Stimulated activated CD8-positive, alpha-beta memory T cell treated with anti-CD3 and anti-CD28 coated beads, Interleukin-15, amount 100 ng/mL, for 24 hours (primary cell): ENCODE measurements at places on chromosomes 4 and X.

GRCh38 chr4:128697323-128697722 lies 112.2 kb upstream of the JADE1 start:
- DNase-seq, result no peak

- DNase-seq, result no peak
Observed at GRCh38 chr4:185298728-185299430, 89.5 kb downstream of the SNX25 start.

GRCh38 chr4:119490335-119490734 lies 138.3 kb downstream of the PDE5A start:
- DNase-seq, result no peak

DNA sequence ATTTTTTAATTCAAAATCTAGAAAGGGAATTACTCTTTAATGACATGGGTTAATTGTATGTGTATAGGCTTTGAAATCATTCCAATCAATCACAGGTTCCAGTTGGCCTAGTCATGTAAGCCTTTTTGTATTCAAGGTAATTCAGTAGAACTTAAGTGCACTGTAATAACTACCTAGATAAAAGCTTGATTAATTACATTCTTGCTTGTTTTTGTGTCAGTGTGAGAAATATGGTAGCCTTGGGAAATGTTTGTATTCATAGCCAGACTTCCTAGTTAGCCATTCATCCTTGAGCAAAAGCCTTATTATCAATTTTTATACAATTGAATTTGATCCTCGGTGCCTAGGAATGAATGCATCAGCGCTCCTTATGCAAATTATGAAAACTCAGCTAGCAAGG lies 33.5 kb downstream of the TKTL2 start:
- DNase-seq, result no peak

DNA sequence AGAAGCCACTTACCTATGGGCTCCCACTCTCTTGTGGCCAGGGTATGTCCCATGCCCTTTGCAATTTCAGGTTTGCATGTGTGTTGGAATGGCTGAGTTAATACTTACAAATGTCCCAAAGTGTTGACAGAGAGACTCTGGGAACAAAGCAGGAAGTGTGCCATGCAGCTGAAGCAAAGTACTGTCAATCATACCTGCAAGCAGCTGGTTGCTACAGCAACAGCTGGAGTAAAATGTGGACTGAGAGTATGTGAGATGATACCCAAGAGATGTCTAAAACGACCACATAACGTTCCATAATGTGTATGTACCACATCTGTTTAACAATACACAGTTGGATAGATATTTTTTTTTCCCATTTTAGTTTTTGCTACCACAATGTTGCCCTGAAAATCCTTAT lies 82.8 kb upstream of the CAMK2D start:
- DNase-seq, result no peak

- DNase-seq, result no peak
Observed at GRCh38 chr4:1196421-1197183, 24.2 kb upstream of the SPON2 start.

- DNase-seq, result no peak
Observed at GRCh38 chrX:54076903-54077302, 32.6 kb upstream of the PHF8 start.

DNA sequence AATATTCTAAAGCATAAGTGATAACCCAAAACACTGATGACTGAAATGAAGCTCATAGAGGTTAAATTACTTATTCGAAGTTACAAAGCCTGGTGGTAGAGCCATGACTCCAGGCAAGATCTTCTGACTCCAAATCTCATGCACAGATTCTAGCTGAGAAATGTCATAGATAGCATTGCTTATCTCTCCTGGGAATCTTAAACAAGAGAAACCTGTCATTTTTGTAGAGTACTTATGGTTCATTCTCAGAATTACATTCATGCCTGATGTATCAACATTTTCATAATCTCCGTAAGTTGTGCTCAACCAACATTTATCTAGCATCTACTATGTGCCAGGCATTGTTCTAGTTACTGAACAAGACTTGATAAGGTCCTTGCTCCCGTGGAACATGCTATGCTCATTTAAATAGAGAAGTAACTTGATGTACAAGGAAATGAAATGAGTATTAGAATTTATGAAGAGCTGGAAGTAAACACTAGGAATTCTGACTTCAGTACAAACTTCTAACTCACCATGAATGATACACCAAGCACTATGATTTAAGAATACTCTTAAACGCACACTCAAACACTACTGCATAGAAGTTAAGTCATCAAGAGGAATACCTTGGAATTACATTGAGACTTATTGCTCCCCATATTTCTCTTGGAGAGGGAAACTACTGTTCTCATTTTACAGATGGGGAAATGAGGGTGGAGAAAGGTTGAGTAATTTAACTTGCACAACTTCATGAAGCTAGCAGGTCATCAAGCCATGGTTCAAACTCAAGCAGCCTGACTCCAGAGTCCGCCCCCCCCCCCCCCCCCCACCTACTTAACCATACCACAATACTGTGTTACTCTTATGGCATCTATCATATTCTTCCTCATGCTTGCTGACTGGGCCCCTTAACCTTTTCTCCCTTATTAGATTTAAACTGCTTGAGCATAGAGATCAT lies 45.4 kb downstream of the MBNL3 start:
- DNase-seq, result no peak

DNA sequence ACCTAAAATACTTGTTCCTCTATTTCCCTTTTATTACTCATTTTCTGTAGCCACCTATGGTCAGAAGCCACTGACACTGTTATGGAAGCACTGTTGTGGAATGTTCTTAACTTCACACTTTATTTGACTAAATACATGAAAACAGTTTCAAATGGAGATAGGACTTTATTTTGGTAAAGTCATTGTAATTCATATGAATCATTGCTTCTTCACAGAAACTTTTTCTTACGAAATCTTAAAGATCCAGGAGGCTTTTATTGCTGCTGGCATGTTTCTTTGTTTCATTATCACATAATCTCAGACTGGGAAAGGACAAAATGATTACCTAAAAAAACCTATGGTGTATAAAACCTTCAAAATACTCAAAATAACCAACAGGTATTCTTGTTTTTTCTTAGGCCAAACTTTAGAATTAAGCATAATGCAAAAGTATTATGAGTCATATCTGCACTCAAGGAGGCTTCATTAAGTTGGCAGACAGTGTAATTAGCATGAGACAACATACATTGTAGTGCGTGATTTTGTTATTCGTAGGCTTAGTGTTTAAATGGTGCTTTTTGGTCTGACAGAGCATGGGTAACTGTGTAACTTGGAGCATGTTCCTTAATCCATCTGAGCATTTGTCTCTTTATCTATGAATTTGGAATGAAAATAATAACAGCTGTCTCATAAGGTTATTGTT lies 58.0 kb downstream of the SH3BGRL start:
- DNase-seq, result no peak

GRCh38 chr4:48454591-48454990 lies 28.6 kb upstream of the SLC10A4 start:
- no peak for DNase-seq

GRCh38 chrX:133417364-133417763 lies 2.1 kb upstream of the GPC4 start:
- DNase-seq, result no peak

DNA sequence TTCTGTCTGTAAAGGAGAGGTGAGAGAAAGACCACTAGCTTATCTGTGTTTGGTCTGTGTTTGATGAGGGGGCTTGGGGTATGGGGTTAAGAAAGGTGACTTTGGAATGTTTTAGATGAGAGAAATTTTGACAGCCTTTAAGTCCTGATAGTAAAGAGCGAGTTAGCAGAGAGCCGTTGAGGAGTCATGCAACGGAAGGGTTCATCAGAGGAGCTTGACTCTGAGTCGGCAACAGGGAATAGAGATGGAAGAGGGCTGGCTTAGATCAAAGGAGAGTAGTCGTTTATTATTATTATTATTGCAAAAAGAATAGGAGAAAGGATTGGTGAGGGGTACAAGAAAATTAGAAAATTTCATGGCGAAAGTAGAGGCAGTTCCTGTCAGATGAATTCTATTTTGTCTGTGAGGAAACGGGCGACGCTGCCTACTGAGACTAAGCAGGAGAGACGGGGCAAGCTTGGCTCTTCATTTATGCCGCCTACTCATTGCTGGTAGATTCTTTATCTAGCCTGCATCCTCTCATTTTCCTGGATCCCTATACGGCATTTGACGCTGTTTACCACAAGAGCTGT lies 473 bp upstream of the VAMP7 start:
- no peak for DNase-seq

DNA sequence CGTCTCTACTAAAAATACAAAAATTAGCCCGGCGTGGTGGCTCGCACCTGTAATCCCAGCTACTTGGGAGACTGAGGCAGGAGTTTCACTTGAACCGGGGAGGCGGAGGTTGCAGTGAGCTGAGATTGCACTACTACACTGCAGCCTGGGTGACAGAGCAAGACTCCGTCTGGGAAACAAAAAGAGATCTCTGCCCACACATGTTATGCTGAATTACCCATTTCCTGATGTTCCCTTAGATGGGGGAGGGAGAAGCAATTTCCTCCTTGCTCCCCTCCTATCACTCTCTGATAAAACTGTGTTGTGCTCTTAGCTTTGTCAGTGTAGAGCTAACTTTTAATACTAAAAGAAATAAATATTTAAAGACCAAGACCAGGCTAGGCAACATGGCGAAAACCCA lies 102.5 kb downstream of the LARP7 start:
- DNase-seq, result no peak

DNA sequence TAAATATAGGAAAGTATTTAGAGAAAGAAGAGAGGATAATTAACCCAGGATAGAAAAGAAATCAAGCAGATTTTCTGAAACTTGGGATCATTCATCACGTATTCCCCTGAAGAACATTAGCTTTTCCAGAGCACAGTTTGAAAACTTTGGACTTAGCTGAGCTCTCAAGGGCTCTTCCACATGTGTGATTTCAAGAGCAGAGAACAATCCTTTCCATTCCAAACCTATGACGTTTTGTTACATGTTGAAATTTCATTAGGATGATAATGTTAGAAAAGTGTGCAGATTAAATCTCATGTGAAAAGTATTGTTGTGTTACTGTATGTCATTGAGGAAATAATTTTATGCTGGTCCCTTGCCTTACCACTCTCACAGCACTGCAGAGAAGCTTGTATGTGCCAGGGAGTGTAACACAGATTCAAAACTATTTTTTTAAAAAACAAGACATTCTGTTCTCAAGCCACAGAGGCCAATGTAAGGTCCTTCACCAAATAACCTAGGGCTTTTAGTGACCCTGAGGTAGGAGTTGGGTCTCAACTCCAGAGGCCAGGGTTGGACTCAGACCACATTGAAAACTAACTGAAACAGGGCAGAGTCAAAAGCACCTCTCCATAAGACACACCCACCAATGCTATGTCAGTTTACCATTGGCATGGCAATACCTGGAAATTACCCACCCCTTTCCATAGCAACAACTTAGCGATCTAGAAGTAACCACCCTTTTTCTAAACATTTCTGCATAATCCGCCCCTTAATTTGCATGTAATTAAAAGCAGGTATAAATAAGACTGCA lies 141.3 kb downstream of the ANXA5 start:
- DNase-seq, result no peak
